HepG2 (cell line): ENCODE measurements at places on chromosomes 3 and 15. TPM values are rescaled to one million over a fixed set of nuclear protein-coding genes. Genes with fewer than 3 reads are reported as not detected.

CPNE4 gene
- total RNA-seq = not detected in 2 replicates

TMC3 gene
- not detected in 2 replicates for total RNA-seq

GXYLT2 gene
- total RNA-seq = 6.9 and 7.4 TPM in 2 replicates

MON1A gene
- 8.8 and 9.0 TPM in 2 replicates for total RNA-seq

KCNAB1 gene
- not detected in 2 replicates for total RNA-seq

GUCA1C gene
- not detected in 2 replicates for total RNA-seq

KIF15 gene
- 33.8 and 55.1 TPM in 2 replicates for total RNA-seq

ASTE1 gene
- total RNA-seq = 7.9 and 10.5 TPM in 2 replicates

COL6A6 gene
- not detected in 2 replicates for total RNA-seq

PIF1 gene
- total RNA-seq = 8.3 and 19.7 TPM in 2 replicates

DPPA4 gene
- not detected in 2 replicates for total RNA-seq

CORO2B gene
- total RNA-seq = 0.35 and 0.36 TPM in 2 replicates

FBXW12 gene
- total RNA-seq = not detected in 2 replicates

DNA sequence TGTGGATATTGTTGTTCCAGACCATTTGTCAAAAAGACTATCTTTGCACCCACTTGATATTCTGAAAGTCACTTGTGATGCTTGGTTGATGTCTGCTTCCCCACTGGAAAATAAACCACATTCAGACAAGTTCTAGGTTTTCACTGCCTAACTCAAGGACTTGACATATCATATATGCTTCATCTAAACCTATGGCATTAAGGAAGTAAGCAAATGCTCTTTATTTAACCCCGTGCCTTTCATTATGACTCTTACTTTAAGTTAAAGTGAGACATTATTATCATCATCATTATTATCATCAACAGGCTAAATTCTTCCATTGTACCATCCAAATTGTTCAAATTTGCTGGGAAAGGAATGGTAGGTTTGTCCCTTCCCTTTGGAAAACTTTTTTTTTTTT lies 30.8 kb upstream of the C3orf80 start:
- no peak overlapping the region for H3K4me3 ChIP-seq
- H3K36me3 ChIP-seq = no peaks in the 10 kb centered on the region
- H3K4me1 ChIP-seq = no peaks in the 10 kb centered on the region
- peaks cover 2% of the 10 kb centered on the region; the same call in 1 of the 2 replicates for H3K27me3 ChIP-seq

GRCh38 chr3:24506966-24507775 lies 12.5 kb upstream of the THRB start:
- no peak overlapping the region for H3K4me3 ChIP-seq
- no peaks in the 10 kb centered on the region for H3K36me3 ChIP-seq
- H3K4me1 ChIP-seq = no peaks in the 10 kb centered on the region
- no peak for DNase-seq
- H3K27ac ChIP-seq = no peak overlapping the region
- H3K27me3 ChIP-seq = no peaks in the 10 kb centered on the region

DNA sequence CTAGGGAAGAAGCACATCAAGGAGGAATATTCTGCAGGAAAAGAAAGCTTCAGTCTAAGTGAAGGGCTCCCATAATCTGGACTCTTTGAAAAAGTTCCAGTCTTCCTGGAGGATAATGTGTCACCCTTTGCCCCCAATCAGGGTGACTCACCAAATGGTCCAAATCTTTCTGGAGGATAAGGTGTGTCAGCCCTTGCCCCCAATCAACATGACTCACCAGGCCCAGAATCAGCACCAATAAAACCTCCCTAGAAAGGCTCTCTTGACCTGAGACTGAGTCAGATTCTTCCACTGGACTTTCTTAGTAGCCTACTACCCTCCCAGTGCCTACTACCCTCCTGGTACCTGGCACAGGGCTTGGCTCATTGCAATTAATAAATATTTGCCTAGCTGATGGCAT lies 9.5 kb upstream of the ARL14 start:
- no peak overlapping the region for H3K4me3 ChIP-seq
- no peak overlapping the region for H3K27ac ChIP-seq
- no peaks in the 10 kb centered on the region for H3K27me3 ChIP-seq
- H3K4me1 ChIP-seq = no peaks in the 10 kb centered on the region

- DNase-seq = no peak
- H3K27me3 ChIP-seq = no peaks in the 10 kb centered on the region
- H3K27ac ChIP-seq = no peak overlapping the region
- no peaks in the 10 kb centered on the region for H3K4me1 ChIP-seq
Observed at GRCh38 chr3:34396288-34396687, 597.9 kb downstream of the PDCD6IP start.

DNA sequence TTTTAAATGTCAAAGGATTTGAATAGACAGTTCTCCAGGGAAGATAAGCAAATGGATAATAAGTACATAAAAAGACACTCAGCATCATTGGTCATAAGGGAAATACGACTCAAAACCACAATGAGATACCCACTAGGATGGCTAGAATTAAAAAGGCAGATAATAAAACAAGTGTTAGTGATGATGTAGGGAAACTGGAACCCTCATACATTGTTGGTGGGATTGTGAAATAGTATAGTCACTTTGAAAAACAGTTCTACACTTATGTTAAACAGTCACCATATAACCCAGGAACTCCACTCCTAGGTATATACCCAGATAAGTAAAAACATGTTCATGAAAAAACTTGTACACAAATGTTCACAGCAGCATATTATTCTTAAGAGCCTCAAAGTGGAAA lies 72.5 kb downstream of the GPR156 start:
- no peak overlapping the region for H3K4me3 ChIP-seq
- no peak overlapping the region for H3K27ac ChIP-seq
- H3K36me3 ChIP-seq = no peaks in the 10 kb centered on the region
- peaks cover 3% of the 10 kb centered on the region; the same call in 2 of the 3 replicates for H3K27me3 ChIP-seq
- DNase-seq = no peak

- H3K4me3 ChIP-seq = no peak overlapping the region
- H3K4me1 ChIP-seq = peaks cover 28% of the 10 kb centered on the region
- H3K36me3 ChIP-seq = no peaks in the 10 kb centered on the region
Observed at GRCh38 chr15:91541286-91541685, 312.2 kb upstream of the SLCO3A1 start.

- H3K4me3 ChIP-seq = no peak overlapping the region
- DNase-seq = no peak
- no peaks in the 10 kb centered on the region for H3K27me3 ChIP-seq
Observed at GRCh38 chr3:102537123-102537522, 102.3 kb downstream of the ZPLD1 start.

GRCh38 chr15:60838206-60838605 lies 359.3 kb upstream of the ICE2 start:
- H3K27ac ChIP-seq = no peak overlapping the region
- peaks cover 31% of the 10 kb centered on the region; the same call in 1 of the 3 replicates for H3K27me3 ChIP-seq
- no peak overlapping the region for H3K4me3 ChIP-seq
- peaks cover 5% of the 10 kb centered on the region for H3K4me1 ChIP-seq

- no peaks in the 10 kb centered on the region for H3K27me3 ChIP-seq
- peaks cover 90% of the 10 kb centered on the region for H3K36me3 ChIP-seq
- no peak for DNase-seq
- peaks cover 12% of the 10 kb centered on the region for H3K4me1 ChIP-seq
- H3K27ac ChIP-seq = no peak overlapping the region
Observed at GRCh38 chr3:187725653-187726370, 19.5 kb downstream of the BCL6 start.

GRCh38 chr3:174358252-174358651 lies 500.9 kb upstream of the NAALADL2 start:
- no peaks in the 10 kb centered on the region for H3K4me1 ChIP-seq
- no peak overlapping the region for H3K27ac ChIP-seq
- no peaks in the 10 kb centered on the region for H3K36me3 ChIP-seq

GRCh38 chr3:56366641-56367162 lies 101.6 kb downstream of the ERC2 start:
- H3K36me3 ChIP-seq = no peaks in the 10 kb centered on the region
- no peaks in the 10 kb centered on the region for H3K4me1 ChIP-seq
- DNase-seq = no peak
- H3K27me3 ChIP-seq = no peaks in the 10 kb centered on the region
- no peak overlapping the region for H3K4me3 ChIP-seq

- H3K27me3 ChIP-seq = no peaks in the 10 kb centered on the region
- DNase-seq = no peak
- peaks cover 88% of the 10 kb centered on the region for H3K4me1 ChIP-seq
- peak overlapping the region; percentile 59 for H3K27ac ChIP-seq
- peak overlapping the region; percentile 57 for H3K4me3 ChIP-seq
- peaks cover 8% of the 10 kb centered on the region; the same call in 1 of the 3 replicates for H3K36me3 ChIP-seq
Observed at GRCh38 chr15:74780523-74781430, 1.1 kb upstream of the CSK start.

- no peaks in the 10 kb centered on the region for H3K27me3 ChIP-seq
- no peak overlapping the region for H3K4me3 ChIP-seq
- H3K36me3 ChIP-seq = no peaks in the 10 kb centered on the region
- DNase-seq = no peak
- no peak overlapping the region for H3K27ac ChIP-seq
Observed at GRCh38 chr3:775178-775880, 317.5 kb upstream of the CNTN6 start.

- no peak for DNase-seq
- no peak overlapping the region for H3K27ac ChIP-seq
- no peak overlapping the region for H3K4me3 ChIP-seq
- no peaks in the 10 kb centered on the region for H3K36me3 ChIP-seq
Observed at GRCh38 chr3:165503825-165504224, 307.6 kb upstream of the SLITRK3 start.

GRCh38 chr3:55636300-55637195 lies 149.4 kb upstream of the WNT5A start:
- H3K27me3 ChIP-seq = no peaks in the 10 kb centered on the region
- no peak for DNase-seq
- no peak overlapping the region for H3K27ac ChIP-seq
- no peaks in the 10 kb centered on the region for H3K36me3 ChIP-seq
- H3K4me1 ChIP-seq = no peaks in the 10 kb centered on the region

- no peak for DNase-seq
- H3K36me3 ChIP-seq = no peaks in the 10 kb centered on the region
- no peaks in the 10 kb centered on the region for H3K4me1 ChIP-seq
- no peak overlapping the region for H3K4me3 ChIP-seq
- no peak overlapping the region for H3K27ac ChIP-seq
Observed at GRCh38 chr3:85706130-85706529, 747.3 kb downstream of the CADM2 start.

DNA sequence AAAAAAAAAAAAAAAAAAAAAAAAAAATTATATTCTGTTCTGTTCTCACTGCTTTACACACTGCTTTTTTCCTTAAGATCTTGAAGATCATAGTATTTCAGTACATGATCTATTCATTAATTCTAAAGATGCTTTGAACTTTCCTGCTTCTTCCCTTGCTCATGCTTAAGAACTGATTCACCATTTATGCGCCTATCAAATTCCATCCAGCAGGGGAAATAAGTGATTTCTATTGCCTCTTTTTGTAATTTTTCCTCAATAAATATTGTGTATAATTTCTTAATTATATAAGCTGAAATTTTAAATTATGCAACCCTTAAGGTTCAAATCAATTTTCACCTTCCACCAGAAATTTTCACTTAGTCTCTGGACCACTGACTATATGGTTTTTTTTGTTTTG lies 10.6 kb downstream of the DENND6A start:
- H3K4me1 ChIP-seq = 0 out of 2 replicates have a peak, but pooled peaks cover 3% of the 10 kb centered on the region
- H3K4me3 ChIP-seq = no peak overlapping the region
- peaks cover 8% of the 10 kb centered on the region; the same call in 2 of the 3 replicates for H3K36me3 ChIP-seq

DNA sequence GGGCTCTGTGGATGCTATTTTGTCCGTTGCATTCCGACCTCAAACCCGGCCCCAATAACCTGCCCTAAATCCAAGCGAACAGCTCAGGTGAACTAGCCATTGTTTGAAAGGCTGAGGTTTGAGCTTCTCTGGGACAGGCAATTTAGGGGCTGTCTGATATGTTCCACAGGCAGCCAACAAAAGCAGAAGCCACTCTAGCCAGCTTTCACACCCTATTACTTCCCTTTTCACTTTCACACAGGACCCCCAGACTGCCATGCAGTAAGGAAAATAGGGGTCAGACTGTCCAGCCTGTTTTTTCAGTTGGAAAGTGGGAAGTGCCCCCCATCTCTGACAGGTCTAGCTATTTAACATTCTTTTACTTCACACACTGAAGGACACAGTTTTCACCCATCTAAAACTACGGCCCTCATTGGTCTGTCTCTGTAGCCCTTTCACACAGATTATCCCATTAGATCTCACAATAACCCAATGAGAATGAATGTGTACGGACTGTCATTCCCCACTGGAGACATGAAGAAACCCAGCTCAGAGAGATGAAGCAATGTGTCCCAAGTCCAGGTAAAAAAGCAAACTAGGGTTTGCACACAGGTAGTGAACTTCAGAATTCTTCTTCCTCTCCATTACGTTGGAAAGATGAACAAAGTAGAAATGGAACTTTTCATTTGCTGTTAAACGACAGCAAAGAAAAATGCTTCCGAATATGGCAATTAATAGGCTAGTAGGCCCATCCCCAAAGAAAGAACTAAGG lies 1.9 kb downstream of the CCDC12 start:
- peak overlapping the region; percentile 50 for H3K27ac ChIP-seq
- peaks cover 73% of the 10 kb centered on the region for H3K4me1 ChIP-seq
- no peaks in the 10 kb centered on the region for H3K27me3 ChIP-seq
- DNase-seq = peak; percentile 82
- H3K4me3 ChIP-seq = peak overlapping the region; percentile 69
- H3K36me3 ChIP-seq = peaks cover 4% of the 10 kb centered on the region; the same call in 1 of the 3 replicates

GRCh38 chr15:43287254-43287653 lies 20.5 kb upstream of the TGM5 start:
- H3K27ac ChIP-seq = no peak overlapping the region
- no peak overlapping the region for H3K4me3 ChIP-seq
- H3K36me3 ChIP-seq = no peaks in the 10 kb centered on the region
- H3K4me1 ChIP-seq = peaks cover 13% of the 10 kb centered on the region

DNA sequence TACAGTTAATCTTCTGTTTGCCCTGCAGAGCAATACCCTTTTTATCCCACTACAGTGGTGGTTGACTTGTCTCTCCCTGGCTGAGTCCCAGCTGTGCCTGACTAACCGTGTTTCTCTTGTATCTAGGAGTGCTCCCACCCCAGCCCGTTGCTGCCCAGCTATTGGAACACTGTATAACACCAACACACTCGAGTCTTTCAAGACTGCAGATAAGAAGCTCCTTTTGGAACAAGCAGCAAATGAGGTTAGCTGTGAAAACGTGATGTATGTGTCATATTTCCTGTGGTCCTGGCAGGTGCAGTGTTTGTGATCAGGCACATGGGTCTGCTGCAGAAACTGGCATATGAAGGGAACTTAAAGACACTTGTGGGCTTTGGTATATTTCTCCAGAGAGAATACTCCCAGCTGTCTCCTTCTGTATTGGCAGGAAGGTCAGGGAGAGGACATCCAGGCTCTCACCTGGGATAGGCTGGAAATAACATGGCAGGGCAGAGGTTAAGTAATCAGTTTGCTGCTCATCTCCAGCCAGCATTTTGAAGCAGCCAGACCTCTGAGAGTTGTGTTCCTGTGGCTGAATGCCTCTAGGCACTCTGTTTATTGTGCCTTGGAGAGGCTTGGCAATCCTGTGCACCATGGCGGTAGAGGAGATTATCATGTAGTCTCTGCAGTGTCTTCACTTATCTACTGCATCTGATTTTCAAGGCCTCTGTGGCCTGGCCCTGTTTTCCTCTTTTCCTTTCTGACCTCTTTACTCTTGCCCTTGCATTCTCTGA lies 34.8 kb downstream of the ATG7 start:
- H3K4me1 ChIP-seq = no peaks in the 10 kb centered on the region
- no peak overlapping the region for H3K4me3 ChIP-seq
- H3K27ac ChIP-seq = no peak overlapping the region
- peaks cover 27% of the 10 kb centered on the region for H3K36me3 ChIP-seq
- H3K27me3 ChIP-seq = no peaks in the 10 kb centered on the region
- DNase-seq = no peak

- H3K4me1 ChIP-seq = no peaks in the 10 kb centered on the region
- H3K27me3 ChIP-seq = peaks cover 8% of the 10 kb centered on the region; the same call in 1 of the 3 replicates
- H3K4me3 ChIP-seq = no peak overlapping the region
- H3K27ac ChIP-seq = no peak overlapping the region
Observed at GRCh38 chr3:75342425-75342824, 321.7 kb upstream of the FRG2C start.
